ENCODE measurements at places on chromosomes 7 and 10. TPM values are rescaled to one million over a fixed set of nuclear protein-coding genes. Genes with fewer than 3 reads are reported as not detected.

DNA sequence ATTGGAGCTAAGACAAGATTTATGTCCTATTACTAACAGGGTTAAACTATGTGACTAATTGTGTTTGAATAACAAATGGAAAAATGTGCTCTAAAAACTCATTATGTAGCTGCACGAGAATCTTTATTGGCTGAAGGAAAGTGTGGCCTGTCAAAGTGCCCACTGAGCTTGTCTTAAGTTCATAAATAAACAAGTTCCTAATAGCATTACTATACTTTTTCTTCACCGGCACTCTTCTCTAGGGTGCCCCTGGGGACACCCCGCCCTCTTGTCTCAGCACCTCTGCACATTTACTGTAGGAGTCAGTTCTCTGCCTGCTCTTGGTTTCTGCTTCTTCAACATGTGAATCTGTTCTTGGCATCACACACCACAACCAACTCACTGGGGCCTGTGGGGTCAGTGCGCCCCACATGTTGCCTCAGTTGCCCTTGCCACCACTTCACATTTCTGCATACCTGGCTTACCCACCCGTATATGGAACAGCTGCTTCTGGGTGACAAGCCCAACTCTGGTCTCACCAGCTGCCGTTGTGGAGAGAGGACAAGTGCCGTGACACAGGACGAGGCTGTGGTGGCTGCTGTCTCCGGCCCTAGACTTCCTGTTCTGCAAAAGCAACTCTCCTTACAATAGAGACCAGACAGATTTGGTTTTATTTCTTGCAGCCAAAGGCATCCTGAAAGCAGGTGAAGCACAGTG lies 96.3 kb upstream of the DDC start:
- no peak for DNase-seq

DNA sequence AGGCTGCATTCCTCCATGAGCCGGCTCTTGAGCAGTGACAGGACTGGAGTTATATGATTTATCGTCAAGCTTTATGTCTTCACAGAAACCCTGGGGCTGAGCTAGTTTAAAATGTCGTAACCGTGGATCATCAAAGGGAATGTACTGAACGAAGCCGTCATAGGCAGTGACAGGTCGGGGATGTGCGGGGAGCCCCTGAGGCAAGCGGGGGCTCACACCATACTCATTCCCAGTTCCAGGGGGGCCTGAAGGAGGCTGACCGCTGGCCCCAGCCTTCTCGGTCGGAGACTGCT lies 30.7 kb downstream of the JCAD start:
- no peak for DNase-seq

- no peak for DNase-seq
These were observed 13.8 kb downstream of the DAGLB start for GRCh38 chr7:6433784-6434615.

DNA sequence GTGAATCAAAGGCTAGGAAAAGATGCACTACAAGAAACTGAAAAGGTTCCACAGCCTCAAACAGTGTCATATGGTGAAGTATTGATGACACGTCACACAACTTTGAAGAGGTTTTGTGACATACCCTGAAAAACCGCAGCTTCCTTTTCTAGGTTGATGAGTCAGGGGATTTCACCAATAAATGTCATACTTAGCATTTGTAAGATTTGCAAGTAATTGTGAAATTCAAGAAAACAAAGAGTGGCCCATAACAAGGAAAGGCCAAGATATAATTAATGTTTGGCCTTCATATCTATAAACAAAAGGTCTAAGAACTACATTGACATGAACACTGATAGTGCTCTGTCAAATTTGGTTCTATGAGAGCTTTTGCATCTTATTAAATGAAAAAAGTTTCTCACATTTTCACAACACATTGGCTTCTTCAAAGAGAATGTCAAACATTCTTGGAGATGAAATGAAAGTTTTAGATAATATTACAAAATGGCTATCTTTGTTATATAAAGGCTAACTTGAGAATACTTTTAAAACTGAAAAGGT lies 62.0 kb upstream of the NAMPT start:
- no peak for DNase-seq

GRCh38 chr7:98760201-98760651 lies 109.6 kb downstream of the TMEM130 start:
- DNase-seq: no peak

The ABCA13 gene
- 0.68 TPM for polyA plus RNA-seq

The ADCYAP1R1 gene
- 0.74 TPM for polyA plus RNA-seq
